ENCODE measurements at places on chromosomes 6 and 20.

DNA sequence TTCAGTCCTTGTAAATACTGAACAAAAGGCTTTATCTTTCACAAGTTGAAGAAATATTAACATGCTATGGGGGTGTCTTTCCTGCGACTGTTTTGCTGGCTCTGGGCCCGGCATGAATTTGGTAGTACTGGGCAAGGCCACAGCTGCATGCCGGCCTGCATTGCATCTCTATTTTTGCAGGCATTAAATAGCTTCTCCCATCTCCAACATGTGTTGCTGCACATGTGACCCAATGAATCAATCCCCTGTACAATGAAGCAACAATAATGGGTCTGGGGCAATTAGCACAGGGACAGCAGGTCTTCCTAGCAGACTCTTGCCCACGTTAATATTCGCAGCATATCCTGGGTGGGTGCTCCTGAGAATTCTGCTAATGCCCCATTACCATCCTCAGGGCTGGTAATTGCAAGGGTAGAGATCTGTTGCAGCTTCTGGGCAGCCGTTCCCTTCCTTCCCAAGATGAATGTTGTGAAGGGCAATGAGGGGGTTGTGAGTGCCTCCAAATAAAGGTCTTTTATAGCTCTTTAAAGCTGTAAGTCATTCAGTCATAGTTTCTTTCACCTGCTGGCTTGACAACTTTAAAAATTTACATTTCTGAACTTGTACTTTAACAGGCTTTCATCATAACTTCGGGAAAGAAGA, 24.3 kb upstream of the CDYL start:
- DNase-seq = no peak

DNA sequence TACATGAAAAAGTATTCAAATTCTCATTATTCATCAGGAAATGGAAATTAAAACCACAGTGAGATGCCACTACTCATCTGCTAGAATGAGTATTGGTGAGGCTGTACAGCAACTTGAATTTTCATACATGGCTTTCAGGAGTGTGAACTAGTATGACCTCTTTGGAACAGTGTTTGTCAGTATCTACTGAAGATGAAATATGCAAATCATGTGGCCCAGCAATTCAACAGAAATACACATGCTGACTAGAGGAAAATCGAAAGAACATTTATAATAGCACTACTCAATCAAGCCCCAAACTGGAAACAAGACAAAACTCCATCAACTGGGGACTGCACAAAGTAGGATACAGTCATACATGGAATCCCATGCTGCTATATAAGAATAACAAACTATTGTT, 102.2 kb downstream of the DCDC2 start:
- no peak for DNase-seq

DNA sequence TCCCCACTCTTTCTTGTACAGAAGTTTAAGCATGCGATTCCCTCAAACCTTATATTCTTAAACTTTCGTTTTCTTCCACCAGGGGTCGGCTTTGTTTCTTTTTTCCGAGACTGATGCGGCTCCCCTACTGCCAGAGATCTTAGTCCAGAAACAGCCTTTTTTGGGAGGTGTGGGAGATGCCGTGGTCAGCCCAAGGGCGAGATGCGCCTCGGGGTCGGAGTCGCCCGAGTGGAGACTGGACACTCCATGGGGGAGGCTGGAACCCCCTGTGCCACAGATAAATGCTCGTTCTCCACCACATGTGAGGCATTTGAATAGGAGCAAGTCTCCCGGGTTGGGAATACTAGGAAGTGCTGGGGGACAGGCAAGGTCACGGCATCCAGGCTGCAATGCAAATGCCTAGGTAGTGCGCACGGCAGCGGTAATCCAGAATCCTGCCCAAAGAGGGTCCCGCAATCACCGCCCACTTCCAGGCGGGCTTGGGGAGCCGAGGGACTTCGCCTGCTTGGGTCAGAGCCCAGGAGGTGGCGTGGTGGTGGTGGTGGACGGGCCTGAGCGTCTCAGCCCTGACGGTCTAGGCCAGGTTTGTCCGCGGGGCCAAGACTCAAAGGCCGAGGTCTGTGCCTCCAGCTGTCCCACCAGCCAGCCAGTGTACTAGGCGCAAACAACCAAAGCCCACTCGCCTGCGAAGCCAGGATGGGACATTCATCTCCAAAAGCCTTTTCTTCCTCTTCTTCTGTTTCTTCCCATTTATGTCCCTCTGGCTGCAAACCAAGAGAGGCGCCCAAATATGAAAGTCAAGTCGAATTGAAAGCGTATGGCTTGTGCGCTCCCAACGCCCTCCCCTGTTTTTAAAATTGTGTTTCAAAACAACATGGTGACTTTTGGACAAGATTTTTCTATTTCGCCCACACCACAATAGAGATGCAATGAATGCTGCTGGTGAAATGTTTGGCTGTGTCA, 39.3 kb upstream of the OSTM1 start:
- DNase-seq = peak; percentile 36

DNA sequence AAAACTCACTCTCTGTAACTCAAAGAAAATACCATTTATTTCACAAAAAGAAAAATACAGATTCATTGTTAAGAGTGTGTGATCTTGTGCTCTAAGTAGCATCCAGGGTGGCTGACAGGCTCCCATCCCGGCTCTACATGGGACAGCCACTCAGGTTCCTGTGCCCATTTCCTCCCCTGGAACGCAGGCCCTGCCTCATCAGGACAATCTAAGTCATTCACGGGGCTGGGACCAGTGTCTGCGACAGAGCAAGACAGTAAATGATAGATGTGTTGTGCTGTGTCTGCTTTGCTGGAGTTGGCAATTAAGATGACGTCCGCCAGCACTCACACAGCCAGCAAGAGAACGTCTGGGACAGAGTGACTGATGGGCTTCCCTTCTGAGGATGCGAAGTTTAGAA, 6.9 kb upstream of the FAM209A start:
- DNase-seq = no peak

- no peak for DNase-seq
Observed at GRCh38 chr6:15017261-15017660, 228.6 kb upstream of the JARID2 start.

GRCh38 chr6:135170849-135171248, 10.3 kb upstream of the MYB start:
- DNase-seq = no peak

DNA sequence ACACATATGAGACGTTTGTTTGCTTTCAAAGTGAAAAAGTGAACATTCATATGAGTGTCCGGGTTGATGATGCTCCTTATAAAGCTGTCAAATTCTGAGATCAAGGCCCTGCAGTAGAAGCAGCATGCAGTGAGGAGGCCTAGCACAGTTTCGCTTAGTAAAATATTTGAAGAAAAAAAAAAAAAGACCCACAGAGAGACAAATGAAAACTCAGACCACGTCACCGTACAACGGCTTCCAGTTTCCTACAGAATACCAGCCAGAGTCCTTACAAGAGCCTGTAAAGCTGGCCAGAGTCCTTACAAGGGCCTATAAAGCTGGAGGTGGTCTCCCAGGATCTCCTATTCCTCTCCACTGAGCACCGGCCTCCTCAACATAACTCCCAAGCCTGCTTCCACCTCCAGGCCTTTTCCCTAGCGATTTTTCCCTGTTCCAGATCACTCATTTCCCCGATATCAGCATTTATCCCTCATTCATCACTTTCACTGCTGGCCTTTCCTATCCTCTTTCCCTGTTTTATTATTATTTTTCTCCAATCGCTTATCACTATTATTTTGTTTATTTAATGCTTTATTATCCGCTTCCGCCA, 1.5 kb upstream of the HMGN4 start:
- DNase-seq = no peak

DNA sequence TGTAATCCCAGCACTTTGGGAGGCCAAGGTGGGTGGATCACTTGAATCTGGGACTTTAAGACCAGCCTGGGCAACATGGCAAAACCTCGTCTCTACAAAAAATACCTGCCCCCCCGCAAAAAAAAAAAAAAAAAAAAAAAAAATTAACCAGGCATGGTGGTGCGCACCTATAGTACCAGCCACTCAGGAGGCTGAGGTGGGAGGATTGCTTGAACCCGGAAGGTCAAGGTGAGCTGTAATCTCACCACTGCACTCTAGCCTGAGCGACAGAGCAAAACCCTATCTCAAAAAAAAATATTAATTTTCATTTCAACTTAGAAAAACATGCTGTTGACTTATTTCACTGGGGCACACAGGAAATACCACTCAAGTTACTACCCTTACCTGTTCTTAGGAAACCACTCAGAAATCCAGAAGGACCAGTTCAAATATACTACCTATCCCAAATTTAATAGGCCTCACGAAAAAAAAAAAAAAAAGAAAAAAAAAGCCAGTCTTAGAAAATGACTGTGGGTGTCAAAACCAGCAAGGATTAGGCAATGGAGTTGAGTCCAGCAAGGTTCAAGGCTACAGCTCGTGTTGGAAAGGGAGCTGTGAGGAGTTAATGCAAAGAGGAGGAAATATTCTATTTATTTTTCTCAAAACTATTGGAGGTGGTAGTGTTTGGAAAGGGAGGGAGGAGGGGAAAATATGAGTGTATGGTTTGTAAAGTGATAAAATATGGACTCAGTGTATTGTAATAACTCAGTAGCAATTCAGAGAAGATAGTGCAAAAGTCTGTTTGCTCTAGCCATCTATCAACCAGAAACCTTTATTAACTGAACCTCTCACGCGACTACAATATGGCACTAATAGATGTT, 33.9 kb upstream of the PIM1 start:
- no peak for DNase-seq

- DNase-seq = no peak
Observed at GRCh38 chr6:56713254-56713672, 70.6 kb upstream of the DST start.

DNA sequence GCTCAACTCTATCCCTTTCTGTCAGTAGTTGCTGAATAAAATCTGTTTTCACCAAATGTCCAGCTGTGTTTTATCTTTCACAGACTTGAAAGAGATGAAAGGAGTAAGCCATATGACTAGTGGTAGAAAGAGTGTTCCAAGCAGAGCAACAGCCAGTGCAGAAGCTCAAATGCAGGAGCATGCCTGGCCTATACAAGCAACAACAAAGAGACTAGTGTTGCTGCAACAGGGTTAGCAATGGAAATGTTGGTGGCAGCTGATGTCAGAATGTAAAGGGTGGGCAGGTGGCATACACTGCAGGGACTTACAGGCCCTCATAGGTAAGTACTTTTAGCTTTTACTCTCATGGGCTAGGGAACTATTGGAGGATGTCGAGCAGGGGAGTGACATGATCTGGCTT, 5.2 kb upstream of the HINT3 start:
- DNase-seq = no peak

GRCh38 chr6:6856538-6857523, 250.9 kb upstream of the RREB1 start:
- DNase-seq = no peak

DNA sequence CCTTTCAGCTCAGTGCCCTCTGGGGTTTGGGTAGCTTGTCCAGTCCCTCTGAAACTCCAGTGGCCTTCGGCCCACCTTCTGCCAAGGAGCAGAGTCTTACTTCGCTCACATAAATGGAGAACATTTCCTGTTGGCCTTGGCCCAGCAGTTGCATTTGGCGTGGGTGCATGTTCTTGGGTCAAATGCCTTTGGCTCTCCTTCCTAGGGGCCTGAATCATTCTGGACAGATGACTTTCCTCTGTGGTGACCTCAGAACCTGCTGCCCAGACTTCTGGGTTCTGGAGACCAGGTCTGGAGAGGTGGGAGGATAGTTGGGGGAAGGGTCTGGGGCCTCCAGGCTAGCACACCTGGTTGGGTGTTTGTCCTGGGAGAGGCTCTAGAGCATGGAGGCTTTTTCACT, 29.3 kb downstream of the BCAS4 start:
- no peak for DNase-seq

DNA sequence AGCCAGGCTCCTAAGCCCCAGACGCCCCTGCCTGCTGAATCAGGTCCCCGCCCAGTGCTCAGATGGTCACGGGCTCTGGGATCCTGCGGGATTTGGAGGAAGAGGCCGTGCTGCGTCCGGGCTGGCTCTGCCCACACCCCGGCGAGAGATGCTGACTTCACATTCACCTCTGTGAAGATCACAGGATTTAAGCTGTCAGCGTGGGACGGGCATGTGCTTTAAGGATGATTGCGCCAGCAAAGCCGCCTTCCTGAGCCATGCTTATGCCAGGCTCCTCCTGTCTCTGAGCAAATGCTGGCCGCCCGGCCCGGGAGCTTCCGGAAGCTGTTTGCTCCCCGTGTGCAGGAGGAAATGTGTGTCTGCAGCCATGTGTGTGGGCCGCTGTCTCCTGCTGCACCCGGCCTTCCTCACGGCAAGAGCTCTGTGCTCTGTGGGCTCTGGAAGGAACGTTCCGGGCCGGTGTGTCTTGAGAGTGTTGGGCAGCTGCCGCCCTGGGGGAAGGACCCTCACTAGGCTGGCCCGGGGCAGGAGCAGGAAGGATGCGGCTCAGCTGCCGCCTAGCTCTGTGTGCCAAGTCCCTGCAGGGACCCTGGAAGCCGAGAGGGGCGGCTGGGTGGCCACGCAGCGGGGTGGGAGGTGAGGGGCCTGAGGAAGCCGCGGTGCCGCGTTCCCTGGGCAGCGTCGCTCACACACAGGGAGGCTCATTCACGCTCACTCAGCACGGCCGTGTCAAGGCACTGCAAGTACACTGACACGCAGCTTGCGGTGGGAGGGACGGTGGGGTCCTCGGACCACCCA, 19.0 kb upstream of the BHLHE23 start:
- DNase-seq = no peak

- no peak for DNase-seq
Observed at GRCh38 chr20:6053776-6054688, at the start of gene LRRN4. Gene LRRN4, minus strand, starts transcription at chr20:6054060. Its CDS starts 1,261 bp downstream, at chr20:6052799.

DNA sequence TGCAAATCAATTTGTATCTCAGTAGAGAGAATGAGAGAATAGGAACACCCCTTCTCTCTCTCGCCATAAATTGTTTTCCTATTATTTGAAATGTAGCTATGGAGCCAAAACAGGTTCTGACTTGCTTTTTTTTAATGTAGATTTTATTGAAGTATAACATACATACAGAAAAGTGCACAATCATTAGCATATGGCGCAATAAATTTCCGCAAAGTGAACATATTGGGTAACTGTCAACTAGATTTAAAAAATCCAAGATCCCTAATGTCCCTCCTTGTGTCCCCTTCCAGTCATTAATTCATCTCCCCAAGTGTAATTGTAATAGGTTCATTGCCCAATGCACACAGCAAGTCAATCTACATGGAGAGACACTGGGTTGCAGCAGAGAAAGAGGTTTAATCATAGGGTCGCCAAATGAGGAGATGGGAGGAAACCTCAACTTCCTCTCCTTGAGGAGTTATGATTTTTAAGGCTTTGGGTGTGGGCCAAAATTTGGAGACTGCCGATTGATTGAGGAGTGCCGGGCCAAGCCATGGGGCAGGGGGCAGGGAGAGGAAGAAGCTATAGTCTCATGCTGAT, 43.3 kb upstream of the TGM3 start:
- no peak for DNase-seq

- no peak for DNase-seq
Observed at GRCh38 chr20:35773154-35773751, 1.4 kb downstream of the PHF20 start.

All from NCI-H774 (cell line).